ENCODE measurements at places on chromosomes 7 and 10.

- no peak for DNase-seq
Observed at GRCh38 chr7:115106316-115106715, 184.4 kb downstream of the MDFIC start.

GRCh38 chr10:17989908-17990767 lies 38.4 kb downstream of the SLC39A12 start:
- no peak for DNase-seq

DNA sequence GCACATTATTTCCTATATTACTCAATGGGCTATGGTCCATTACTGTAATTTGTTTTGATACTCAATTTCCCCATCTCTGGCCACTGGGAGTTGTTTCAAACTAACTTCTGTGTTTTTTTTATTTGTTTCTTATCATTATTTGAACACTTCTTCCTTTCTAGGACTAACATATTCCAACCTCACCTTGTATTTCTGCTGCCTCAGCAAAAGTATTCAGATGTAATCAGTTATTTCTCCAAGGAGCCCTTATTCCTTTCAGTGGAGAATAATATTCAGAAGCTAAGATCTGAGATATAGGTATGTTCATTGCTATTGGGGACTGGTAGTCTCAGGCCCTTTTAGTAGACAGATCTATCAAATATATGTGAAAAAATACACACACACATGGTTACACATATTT lies 36.9 kb downstream of the TMEM168 start:
- DNase-seq = no peak

DNA sequence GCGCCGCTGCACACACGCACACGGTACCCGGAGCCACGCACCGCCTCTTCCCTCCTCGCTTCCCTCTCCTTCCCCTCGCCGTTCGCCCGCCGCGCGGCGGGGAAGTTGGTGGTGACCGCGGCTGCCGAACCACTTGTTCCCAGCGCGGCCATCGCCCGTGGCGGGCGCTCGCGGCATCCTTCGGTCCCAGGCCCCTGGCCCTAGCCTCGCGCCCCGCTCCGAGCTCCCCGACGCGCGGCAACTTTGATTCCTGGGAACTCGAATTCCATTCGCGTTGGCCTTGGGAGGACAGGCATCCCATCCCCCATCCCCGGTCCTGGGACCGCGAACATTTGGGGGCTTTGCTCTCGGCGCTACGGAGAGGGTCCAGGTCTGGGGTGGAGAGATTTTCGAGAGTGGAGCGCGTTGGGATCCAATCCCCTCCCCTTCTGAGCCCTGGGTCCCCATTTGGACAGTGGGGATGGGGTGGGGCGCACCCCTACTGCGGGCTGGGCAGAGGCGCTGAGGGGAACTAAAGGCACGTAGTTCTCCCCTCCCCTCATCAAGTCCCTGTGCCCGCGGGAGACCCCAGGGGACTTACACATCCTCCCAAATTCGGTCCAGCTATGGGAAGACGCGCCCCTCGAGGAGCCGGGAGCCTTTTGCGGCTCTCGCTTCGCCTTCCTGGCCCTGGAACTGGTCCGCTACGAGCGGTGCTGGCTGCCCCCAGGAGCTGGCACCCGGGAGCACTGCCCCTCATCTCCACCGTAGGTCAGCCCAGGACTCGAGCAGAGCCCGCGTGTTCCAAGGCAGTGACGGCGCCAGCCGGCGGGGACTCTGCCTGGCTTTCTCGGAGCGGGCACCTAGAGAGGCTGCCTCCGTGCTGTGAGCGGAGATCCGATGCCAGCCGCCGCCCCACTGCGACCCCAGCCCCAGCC lies 834 bp downstream of the CDH23 start:
- peak; percentile 85 for DNase-seq

GRCh38 chr7:118918556-118918955 lies 694.1 kb downstream of the ANKRD7 start:
- no peak for DNase-seq

DNA sequence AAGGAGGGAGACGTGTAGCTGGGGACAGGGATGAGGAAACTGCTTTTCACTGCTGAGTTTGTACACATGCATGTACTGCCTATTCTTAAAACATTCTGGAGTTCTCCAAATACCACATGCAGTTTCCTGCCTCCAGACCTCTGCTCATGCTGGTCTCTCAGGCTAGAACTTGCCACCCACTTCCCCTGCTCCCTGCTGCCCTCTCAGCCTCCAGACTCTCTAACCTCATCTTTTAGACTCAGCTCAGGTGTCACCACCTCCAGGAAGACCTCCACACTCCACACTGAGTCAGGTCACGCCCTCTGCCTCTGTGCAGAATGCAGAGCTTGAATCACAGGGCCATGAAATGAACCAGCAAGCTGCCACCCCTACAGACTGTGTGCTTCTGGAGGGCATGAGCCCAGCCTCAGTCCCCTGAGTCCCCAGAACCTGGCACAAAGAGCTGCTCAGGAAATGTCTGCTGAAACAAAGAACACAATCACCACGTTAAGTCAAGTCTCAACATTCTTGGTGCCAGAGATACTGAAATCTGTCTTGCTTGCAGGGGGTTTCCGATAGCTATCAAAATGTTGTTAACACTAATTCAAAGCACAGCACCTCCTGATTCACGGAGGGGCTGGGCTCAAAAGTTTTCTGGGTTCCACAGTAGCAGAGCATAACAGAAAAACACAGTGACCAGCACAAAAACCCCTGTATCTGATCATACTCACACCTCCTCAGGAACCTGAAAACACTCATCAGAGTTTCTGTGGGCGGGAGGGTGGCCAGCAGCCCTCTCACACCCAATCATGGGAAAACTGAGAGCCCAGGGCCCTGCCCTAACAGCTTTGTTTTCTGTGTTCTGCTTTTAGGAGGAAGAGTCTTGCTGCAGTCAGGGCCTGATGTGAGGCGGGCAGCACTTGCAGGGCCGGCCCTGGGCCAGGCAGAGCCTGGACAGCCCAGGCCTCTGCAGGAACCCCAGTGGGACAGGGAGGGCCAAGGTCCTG lies 21.1 kb downstream of the FAM53B start:
- DNase-seq = no peak

- no peak for DNase-seq
Observed at GRCh38 chr10:27746397-27747095, 927 bp upstream of the MKX start.

DNA sequence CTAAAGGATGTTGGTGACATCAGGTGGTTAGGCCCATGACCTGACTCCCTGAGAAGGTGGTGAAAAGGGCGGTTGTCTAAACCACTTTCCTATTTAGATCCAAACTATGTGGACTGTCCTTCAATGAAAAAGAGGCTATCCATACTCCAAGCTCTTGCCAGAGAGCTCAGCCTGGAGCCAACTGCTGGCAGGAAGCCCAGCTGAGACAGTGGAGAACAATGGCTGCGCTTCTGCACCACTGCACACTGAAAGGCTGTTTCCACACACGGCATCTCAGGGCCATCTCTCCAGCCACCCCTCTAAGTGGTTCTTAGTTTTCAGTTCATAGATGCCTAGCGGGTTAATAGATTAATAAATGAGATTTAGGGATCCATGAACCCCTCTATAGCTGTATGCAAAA lies 488.8 kb upstream of the ZMIZ1 start:
- DNase-seq = no peak

- DNase-seq = no peak
Observed at GRCh38 chr7:30733691-30734090, 18.2 kb upstream of the INMT start.

DNA sequence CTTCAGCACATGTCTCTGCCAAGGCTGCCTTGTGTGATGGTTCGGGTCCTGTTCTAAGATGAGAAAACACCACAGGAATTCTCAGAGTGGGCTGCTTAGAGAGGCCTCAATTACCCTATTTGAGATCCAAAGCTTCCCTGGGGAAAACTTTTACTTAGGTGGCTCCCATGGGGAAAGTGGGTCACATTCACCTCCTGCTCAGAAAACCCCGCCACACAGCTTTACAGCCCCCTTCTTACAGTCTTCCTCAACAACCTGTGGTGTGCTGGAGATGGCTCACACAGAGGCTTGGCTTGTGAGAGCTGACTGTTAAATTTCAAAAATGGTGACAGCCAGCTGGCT lies 36.6 kb upstream of the KCNIP2 start:
- no peak for DNase-seq

DNA sequence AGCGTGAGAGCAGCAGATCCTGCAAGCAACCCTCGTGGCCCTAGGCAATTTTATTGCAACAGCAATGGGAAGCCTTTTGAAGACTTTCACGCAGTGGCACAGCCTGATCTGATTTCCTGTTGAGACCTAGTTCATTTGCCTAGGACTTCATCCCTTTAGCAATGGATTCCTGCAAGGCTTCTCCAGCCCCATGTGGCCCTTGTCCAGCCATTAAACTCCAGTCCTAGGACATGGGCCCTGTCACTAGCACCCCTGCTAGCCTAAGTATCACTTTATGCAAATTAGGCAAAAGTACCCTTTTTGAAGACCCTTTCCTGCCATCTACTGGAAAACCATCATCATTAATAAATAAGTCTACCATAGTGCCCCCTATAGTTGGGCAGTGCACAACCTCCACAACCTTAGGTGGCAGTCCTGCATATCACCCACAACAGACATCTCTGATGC lies 379.4 kb downstream of the GALNT17 start:
- no peak for DNase-seq

DNA sequence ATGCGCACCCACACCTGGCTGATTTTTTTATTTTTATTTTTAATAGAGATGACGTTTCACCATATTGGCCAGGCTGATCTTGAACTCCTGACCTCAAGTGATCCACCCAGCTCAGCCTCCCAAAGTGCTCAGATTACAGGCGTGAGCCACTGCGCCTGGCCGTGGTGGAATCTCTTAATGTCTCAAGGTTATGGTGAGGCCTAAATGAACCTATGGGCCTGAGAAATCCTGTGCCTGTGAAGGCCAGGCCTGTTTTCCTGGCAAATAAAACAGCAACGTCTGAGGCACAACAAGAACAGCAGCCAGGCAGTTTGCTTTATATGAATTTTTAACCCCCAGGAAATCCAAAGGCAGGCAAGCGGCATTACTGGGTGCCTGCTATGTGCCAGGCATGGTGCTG lies 297.5 kb upstream of the ZMIZ1 start:
- DNase-seq = no peak

DNA sequence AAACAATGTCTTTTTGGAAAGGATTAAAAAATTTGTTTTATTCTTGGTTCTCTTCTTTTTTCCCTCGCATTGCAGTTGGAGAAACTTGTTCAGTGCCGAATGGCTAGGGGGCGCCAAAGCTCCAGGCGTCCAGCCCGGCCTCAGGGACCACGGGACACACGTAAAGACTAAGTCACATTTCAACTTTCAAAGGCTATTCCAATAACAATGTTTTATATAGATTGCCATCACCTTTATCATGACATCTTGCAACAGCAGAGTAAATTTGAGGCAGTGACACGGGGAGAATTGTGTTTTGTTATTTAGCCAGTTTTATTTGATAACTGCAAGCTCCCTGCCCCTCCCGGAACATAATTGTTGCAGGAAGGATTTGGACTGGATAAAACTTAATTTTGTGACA lies 2.2 kb upstream of the IGFBP3 start:
- DNase-seq = no peak

DNA sequence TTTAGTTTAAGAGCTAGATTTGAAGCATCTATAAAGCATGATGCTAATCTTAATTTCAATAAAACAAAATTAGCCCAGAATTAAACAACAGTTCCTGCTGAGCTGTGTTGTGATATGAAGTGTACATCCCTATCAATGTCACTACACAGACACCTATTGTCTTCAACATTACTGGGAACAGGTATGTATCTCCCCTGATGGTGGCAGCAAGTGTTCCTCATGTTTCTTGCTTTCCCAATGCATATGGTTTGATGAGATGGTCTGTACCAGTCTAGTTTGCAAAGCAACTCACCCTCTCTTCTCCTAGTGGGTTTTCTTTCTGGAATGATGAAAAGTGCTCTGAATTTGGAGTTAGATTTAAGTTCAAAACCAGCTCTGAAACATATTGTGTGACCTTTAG lies 38.1 kb downstream of the TSPAN12 start:
- no peak for DNase-seq

DNA sequence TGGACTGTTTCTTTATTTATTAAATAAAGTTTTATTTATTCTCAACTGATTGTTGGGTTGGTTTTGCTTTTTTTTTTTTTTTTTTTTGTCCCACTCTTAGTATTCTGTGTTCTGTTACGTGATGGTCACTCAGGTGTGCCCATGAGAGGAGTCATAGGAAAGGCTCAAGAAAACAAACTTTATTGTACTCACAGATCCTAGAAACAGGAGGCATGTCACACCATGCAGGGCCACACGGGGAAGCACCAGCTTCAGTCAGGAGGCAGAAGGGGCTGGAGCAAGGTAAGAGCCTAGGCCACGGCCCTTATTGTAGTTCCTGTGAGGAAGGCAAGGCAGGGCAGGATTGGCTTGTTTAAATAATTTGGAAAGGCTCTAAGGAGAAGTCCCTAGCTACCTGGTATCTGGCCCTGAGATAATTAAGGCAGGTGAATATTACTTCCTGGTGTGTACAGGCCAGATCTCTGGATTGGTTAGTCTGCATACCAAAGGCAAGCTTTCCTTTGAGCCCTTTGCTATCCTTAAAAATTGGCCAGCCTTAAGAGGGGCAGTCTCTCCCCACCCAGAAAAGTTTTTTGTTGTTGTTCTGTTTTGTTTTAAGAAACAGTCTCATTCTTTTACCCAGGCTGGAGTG lies 8.3 kb downstream of the ATOH7 start:
- DNase-seq = no peak

- no peak for DNase-seq
Observed at GRCh38 chr10:112631501-112632400, 184.7 kb downstream of the VTI1A start.

DNA sequence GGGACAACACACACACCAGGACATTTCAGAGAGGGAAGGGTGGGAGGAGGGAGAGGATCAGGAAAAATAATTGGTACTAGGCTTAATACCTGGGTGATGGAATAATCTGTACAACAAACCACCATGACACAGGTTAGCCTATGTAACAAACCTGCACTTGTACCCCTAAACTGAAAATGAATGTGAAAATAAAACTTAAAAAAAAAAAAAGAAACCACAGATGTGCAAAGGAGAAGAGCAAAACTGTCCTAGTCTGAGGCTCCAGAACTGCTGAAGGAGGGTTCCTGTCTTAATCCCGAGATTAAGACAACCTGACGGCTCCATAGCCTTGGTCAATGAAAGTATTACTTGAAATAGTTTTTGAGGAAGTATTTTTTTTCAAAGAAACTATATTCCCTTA lies 423.0 kb downstream of the NEBL start:
- DNase-seq = no peak

DNA sequence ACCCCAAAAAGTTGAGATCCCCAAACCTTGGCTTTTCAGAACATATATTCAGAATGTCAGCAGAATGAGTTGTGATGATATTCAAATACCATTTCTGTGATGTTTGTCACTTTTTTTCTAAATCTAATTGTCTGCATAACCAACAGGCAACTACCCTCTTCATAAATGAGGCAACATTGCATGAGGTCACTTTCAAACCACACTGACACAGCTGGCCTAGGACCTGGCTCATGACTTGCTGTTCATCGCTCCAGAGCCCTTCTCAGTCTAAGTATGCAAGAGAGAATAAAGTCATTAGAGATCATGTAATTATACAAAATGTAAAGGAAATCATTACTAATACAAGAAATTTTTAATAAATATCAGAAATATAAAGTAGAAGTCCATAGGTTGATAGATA lies 681.9 kb downstream of the GRM8 start:
- no peak for DNase-seq

Data from vagina (tissue), 2 donors.